ENCODE measurements at places on chromosomes 4 and X.

GRCh38 chr4:127642169-127642568, 9.4 kb downstream of the INTU start:
- DNase-seq: no peak

DNA sequence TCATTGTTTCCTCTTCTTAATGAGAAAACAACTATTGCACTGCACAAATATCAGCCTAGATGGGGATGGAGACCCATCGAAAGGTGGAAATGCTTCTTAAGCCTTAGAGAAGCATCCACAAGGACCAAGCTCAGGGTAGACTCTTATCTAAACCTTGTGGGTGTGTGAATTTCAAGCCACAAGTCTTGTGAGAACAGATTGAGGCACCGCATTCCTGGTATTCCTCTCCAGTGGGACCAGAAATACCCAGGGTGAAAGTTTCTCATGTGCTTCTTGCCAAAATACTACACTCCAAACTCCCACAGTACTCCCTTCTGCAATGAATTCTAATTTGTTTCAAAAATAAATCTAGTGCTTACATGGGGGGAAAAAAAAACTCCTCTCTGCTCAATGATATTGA, 375.6 kb downstream of the PDGFC start:
- DNase-seq: no peak

- no peak for DNase-seq
Observed at GRCh38 chr4:40617872-40618271, 11.8 kb downstream of the RBM47 start.

DNA sequence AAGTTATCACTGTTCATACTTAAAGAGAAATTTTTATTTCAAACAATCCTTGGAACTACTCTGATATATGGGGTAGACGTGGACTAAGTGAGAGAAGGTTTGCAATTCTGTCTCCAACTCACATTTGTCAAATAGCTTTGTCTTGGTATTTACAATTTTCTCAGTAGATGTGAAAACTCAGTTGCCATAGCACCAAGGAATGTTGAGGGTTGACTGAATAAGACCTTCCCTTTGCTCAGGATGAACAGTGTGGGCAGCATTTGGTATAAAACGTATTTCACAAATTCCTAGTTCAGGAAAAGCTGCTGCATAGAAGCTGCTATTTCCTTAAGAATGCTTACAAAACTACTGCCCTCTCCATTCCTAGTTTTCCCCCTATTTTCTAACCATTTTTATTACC, 399.5 kb downstream of the NKX6-1 start:
- DNase-seq: no peak

DNA sequence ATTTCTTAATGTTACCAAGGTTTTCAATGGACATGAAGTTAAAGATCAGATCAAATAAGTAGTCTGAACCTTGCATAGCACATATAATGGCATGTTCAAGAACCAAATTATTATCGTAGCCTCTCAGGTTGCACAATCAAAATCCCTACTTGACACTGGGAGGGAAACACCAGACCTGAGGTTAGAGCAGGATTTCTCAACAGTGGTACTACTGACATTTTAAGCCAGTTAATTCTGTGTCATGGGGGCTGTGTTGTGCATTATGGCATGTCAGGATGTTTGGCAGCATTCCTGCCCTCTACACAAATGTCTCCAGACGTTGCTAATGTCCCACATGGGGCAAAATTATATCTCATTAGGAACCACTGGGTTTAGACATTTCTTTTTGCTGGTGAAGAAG, 20.8 kb downstream of the RLIM start:
- DNase-seq: no peak

DNA sequence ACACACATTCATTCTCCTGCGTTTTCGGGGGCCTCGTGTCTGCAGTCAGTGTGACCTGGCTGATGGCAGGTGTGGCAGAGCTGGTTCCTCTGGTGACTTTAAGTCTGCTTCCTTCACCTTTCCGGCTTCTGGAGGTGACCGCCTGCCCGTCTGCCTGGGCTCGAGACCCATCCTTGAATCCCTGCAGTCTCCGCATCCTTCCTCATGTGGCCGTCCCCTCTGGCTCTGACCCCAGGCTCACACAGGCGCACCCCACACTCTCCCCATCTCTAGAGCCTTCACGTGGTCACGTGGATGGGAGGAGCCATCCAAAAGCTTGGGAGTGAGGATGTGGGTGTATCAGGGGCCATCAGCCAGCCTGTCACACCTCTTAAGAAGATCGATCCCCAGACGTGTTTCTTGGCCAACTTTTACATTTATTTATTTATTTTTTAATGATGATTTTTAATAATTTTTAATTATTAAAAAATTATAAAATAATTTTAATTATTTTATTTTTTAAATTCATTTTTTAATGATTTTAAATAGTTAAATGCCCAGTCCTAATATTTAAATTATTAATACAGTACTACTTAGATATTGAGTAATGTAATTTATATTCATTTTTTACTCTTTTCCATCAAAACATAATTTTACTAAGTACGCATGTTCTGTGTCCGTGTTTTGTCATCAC, 20.9 kb downstream of the RGS12 start:
- no peak for DNase-seq

DNA sequence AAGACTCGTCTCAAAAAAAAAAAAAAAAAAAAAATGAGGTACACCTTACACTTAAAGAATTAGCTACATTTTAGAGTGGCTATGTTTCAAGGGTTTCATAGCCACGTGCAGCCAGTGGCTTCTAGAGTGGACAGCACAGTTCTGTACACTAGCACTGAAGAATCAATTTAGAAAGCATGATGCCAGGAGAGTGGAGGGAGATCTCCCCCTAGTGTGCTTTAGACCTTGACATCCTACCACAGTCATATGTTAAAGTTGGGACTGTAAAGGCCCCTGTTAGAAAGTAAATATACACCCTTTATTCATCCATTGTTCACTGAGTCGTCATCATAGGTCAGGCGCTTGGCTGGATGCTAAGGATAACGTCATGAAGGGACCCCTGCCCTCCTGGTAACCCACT, 179.4 kb downstream of the QDPR start:
- DNase-seq: no peak

DNA sequence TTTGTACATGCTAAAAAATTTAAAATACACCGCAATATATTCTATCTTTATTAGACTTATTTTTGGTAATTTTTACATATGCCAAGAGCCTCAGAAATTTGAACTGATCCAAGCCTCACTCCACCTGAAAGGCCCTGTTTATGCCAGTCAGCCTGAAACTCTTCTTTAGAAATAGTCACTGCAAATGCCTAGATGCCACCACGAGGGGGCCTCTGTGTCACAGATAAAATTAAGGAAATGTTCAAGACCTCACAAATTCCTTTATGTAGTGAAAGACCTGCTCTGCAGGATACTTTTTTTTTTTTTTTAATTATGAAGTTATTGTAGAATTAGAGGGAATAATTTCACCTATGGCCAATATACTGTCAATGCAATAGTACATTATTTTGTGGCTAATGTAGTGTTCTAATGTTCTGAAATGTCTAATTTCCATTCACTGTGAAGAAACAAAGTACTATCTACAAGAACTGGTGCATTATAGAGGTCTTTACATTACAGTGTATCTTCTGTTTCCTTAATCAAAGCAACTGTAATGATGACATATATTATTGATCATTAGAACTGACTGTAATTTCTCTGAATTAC, 69.8 kb downstream of the DTHD1 start:
- DNase-seq: peak; percentile 60

DNA sequence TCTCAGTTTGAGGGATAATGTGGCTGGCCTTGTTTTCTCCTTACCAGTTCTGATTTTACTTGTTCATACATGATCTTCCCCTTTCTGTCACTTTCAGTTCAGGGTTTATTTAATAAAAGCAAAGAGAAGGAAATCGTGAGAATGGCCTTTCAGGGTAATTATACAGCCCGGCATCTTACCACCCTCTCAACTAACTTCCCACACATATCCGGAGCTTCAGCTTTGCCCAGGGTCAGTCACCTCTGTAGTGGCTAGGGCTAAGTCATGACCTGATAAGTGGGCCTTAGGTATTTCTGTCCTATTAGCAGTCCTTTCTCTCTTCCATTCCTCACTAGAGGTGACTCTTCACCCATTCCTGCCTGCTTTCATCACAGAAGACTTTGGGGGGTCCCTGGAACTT, 15.8 kb downstream of the TRPC5 start:
- DNase-seq: no peak

DNA sequence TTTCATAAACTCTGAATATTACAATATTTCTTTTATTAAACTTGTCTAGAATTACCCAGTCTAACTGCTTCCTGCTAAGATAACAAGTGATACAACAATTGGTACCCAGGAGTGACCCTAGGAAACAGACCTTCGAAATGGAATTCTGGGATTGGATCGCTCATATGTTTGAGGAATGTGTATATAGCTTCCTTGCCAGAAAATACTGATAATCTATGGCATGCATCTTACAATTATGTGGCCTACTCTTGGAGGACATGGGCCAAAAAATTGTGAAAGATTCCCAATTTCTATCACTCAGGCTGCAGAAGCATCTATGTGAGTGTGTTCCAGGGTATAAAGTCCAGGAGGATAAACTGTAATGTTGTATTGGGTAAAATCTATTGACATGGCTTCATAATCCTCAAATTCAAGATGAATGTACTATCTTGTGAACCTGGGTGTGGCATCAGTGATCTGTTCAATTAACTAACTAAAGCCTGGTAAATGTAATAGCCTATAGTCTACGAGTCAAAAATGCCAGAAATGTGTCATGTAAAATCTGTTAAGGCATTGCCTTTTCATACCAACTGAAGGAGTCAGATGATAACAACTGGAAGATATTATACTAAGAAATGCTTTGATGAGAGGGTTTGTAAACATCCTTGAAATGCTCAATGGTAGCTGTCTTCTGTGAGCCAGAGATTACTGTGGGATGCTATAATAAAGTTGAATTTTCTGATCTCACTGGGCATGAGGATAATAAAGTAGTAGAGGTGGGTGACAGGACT, 1499.3 kb downstream of the PCDH7 start:
- no peak for DNase-seq

DNA sequence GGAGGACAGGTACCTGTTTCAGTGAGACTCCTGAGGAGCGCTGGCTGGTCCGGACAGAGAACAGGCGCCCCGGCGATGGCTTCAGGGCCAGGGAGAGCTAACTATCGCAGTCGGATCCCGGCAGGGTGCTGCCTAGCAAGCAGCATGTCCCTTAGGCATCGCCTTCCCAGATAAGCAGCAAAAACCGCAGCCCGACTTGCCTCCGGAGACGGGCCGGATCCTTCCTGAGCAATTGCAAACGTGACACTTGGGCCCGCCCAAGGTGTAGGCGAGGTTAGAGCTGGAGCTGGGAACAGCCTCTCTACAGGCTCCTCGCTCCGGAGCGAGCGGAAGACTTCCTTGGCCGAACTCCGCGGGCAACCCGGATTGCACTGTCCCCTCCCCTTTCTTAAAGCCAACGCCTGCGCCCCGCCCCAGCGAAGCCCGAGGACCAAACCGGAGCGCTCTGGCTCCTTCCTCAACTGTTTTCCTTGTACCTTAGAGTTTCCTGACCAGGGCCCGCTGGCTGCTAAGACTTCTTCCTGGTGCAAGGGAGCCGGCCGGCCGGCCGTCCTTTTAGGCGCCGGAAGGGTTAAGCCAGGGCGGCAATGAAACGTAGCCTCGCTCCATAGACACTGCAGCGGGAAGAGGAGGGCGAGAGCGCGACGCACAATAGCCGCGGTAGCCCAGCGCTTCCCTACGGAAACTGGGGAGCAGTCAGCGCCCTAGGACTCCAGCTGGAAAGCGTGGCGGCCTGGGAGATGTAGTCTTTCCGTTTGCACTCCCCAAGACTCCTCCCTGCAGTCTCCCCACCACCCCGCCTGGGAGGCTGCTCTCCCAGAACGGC, at the start of gene OPHN1:
OPHN1 (minus strand) TSS at position 341 of the 826 bp plus-strand sequence. CDS start 475 bp downstream, outside the sequence.
- peak; percentile 71 for DNase-seq

- DNase-seq: no peak
Observed at GRCh38 chrX:69493193-69493592, 10.9 kb upstream of the NALF2 start.

DNA sequence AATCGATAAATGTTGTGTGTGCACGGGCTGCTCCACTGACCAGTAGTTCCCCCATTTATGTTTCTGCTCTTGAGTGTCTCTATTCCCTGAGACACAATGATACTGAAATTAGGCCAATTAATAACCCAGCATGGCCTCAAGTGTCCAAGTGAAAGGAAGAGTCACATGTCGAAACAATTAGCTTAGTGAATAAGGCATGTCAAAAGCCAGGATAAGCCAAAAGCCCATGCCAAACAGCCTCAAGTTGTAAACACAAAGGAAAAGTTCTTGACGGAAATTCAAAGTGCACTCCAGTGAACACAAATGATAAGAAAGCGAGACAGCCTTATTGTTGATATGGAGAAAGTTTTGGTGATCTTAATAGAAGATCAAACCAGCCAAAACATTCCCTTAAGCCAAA, 167.1 kb upstream of the C1QTNF7 start:
- no peak for DNase-seq

- DNase-seq: no peak
Observed at GRCh38 chrX:151912780-151913179, at the start of gene MAGEA4. MAGEA4 (plus strand) TSS chrX:151912889; CDS start chrX:151923665, 10,776 bp downstream.

GRCh38 chr4:101825953-101826352, 35.4 kb downstream of the BANK1 start:
- DNase-seq: no peak

- DNase-seq: no peak
Observed at GRCh38 chr4:15021311-15021710, 19.0 kb downstream of the CPEB2 start.

GRCh38 chr4:159201168-159201567, 98.3 kb downstream of the RAPGEF2 start:
- no peak for DNase-seq

DNA sequence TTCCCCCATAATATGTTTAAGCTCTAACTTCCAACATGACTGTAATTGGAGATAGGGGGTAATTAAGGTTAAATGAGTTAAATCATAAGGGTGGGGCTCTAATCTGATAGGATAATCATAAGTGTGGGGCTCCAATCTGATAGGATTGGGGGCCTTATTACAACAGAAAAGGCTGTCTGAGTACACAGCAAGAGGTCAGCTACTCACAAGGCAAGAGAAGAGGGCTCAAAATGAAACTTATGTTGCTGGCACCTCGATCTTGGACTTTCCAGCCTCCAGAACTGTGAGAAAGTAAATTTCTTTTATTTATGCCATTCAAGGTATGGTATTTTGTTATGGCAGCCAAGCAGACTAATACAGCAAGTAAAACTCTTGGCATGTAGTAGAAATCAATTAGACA, 16.4 kb downstream of the SH2D1A start:
- DNase-seq: no peak
